ENCODE measurements at places on chromosomes 12 and 14.
A peak's percentile ranks its signal among the peaks of the same experiment; 100 is the strongest.

DNA sequence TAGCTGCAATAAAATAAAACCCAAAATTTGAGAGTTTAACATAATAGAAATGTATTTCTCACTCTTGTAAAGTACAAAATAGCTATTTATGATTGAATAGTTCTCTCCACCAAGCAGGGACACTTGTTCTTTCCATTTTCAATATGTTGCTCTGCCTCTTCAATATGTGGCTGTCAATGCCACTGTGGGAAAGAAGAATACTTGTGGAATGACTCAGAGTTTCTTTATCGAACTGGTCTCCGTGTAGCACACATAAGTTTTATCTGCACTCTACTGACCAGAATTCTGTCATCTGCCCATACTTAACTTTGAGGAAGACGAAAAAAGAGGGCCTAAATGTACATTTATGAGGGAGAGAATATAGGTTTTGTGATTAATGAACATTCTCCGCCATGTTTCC, 256.9 kb downstream of the ATXN7L3B start:
- DNase-seq: no peak

- DNase-seq: peak; percentile 24
These were observed 47.8 kb upstream of the RERG start for GRCh38 chr12:15268927-15269552.

- no peak for DNase-seq
These were observed 390.6 kb downstream of the PRKD1 start for GRCh38 chr14:29536886-29537511.

GRCh38 chr12:66629138-66629870, 49.6 kb downstream of the GRIP1 start:
- DNase-seq: no peak

- no peak for DNase-seq
These were observed 320.7 kb downstream of the PAWR start for GRCh38 chr12:79370021-79370420.

- peak; percentile 49 for DNase-seq
These were observed 745 bp downstream of the CAND1 start for GRCh38 chr12:67269633-67270573.

- peak; percentile 49 for DNase-seq
These were observed 2.0 kb downstream of the NFKBIA start for GRCh38 chr14:35402323-35403113.
